ENCODE measurements at places on chromosomes 4 and X. TPM values are rescaled to one million over a fixed set of nuclear protein-coding genes. Genes with fewer than 3 reads are reported as not detected.

CCKAR gene
- total RNA-seq, result not detected

TRAPPC2 gene
- 16.6 TPM for total RNA-seq

ART3 gene
- not detected for total RNA-seq

GRCh38 chr4:143035661-143036060 is 149.1 kb upstream of the USP38 start:
- no peaks in the 10 kb centered on the region for H3K36me3 ChIP-seq
- H3K27ac ChIP-seq, result no peak overlapping the region
- no peak for DNase-seq
- H3K4me1 ChIP-seq, result no peaks in the 10 kb centered on the region
- H3K4me3 ChIP-seq, result no peak overlapping the region

DNA sequence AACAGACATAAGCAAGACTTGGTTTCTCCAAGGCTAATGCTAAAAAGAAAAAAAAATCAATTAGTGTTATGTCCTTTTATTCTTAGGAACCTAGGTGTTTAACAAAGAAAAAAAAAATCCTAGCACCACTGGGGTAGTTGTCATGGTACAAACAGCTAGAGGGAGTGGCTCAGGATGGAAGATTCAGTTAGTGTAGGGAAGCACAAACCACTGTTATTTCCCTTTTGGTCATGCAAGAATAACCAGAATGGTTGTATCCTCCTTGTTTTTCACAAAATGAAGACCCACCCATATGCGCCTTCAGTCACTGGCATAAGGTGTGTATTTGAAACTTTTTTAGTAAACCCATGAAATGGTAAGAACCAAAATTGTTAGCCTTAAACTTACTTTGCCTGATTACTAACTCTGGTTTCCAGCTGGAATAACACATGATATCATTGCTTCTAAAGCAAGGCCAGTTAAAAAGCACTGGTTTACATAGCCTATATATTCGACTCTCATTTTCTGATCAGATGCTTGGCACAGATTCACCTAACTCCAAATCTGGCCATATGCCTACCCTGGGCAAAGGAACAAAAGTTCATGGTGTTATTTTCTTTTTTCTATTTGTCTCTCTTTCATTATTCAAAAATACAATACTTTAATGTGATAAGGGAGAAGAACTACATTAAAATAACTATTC is 132.6 kb downstream of the SCFD2 start:
- no peaks in the 10 kb centered on the region for H3K36me3 ChIP-seq
- H3K27ac ChIP-seq, result no peak overlapping the region
- H3K4me3 ChIP-seq, result no peak overlapping the region
- H3K27me3 ChIP-seq, result no peaks in the 10 kb centered on the region
